ENCODE measurements at places on chromosomes 5 and 9.

GRCh38 chr9:111016016-111016415, 22.3 kb downstream of the LPAR1 start:
- no peak for DNase-seq

- DNase-seq, result peak; percentile 82
Measured at GRCh38 chr9:22147813-22148527, 138.9 kb upstream of the CDKN2B start.

GRCh38 chr5:91383956-91384300, 811 bp upstream of the ARRDC3 start:
- DNase-seq, result no peak

DNA sequence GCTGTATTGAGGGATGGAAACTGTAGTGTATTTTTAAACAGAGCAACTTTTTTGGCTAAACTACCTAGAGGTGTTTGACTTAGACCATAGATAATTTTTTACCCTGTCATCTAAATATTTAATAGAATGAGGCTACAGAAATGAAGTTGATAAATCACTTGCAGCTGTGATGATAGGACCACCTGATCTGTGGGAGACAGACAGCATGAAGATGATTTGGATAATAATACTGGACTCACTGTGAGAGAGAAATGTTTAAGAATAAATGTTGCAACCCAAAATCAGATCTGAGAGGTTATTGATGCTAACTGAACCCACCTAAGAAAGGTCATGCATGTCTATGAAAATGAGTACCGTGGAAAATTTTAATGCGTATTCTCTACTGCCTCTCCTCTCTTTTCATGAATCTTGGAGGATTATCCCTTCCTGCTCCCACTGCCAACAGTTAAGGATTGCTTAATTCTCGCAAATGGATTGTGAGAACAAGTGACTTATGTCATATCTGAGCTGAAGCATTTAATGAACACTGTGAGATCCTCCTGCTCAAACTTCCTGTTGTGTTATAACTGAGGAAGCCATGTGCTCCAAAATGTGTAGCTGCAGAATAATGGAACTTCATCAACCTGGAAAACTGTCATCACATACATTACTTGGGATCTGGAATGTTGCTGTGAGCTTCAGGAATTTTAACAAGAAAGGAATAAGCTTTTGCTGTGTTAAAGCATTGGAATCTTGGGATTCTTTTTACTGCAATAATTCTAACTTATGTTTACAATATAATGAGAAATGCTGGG, 617.9 kb upstream of the CDH18 start:
- DNase-seq, result no peak
